GM13977 (cell line): ENCODE measurements at places on chromosomes 5 and 9.
A peak's percentile ranks its signal among the peaks of the same experiment; 100 is the strongest.

DNA sequence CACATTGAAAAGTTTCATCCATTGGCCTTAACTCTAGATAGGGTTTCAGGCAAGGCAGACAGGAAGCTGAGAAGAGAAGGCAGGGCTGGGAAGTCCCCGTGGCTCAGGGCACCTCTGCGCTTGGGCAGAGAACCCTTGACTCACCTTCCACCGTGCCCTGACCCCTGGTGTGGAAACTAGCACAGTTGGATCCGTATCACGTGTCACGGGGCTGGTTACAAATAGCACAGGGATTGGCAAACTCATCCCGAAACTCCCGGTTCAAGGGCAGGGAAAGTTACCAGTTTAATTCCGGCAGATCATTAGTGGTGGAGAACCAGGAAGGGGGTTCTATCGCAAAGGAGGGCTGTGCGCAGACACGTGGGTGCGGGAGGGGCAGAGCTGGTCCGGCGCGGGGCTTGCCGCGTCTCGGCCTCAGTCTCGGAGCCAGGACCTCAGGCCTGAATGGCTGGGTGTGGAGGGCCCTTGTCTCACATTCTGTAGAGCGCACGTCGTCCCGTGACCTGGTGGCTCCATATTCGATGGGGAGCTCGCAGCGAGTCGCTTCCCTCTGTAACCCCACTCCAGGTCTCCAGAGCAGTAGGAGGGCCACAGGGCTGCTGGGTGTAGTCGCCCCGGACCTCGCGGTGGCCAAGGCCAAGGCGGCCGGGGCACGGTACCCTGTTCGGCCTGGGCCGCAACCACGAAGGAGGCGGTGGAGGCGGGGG is 771 bp upstream of the TMEM171 start:
- DNase-seq: no peak

DNA sequence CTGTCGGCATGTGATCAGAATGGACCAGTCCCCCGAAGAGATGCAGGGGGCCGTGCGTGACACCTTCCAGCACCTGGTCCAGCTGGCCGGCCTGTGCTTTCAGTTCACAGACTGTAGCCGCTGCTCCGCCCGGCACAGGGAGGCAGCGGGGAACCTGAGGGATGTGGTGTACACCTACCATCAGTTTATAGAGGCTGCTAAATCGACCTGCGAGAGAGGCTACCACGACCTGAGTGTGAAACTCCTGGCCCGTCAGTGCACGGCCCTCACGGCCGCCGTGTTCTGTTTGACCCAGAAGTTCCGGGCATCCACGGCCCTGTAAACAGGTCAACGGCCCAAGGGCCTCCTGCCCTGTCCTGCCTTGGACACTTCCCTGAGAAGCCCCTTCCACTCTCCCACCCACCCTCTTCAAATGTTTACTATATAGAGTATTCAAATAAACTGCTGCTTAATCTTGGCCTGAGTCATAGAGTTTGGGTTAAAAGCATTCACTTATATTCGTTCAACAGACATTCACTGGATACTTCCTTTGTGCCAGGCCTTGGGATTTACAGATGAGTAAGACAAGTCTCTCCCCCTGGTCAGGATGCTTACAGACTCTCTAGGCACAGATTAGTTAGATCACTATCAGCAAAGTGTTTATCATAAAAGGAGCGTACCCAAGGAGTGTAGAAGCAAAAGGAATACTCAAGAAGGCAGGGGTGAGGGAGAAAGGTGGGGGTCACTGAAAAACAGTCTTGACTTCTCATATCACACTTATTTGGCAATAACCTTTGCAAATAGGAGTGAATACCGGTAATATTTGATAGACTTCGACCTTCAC is 6.9 kb upstream of the TRMT10B start:
- DNase-seq: no peak

- peak; percentile 62 for DNase-seq
Measured at GRCh38 chr5:133398646-133399101, 213.7 kb downstream of the FSTL4 start.

DNA sequence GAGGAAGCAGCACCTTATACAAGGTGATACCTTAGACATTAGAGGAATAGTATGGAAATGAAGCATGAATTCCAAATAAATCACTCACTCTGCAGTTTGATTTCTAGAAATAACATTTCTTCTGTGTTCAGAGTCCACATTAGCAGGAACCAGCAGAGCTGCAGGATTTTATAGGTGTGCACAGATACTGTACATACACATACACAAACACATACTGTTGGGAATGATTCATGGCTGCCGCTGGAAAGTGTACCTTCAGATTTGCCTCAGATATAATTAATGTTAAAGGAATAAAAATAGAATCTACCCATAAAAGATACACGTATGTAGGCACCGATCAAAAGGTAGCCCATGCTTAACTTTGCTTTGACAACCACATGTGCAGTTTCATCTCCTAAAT is 578.1 kb downstream of the CSNK1G3 start:
- no peak for DNase-seq

- no peak for DNase-seq
Measured at GRCh38 chr5:171596391-171596878, 177.0 kb downstream of the FGF18 start.

GRCh38 chr9:137632230-137633161 is 13.7 kb downstream of the EHMT1 start:
- DNase-seq: no peak

GRCh38 chr5:164431634-164432304 is 926.4 kb downstream of the MAT2B start:
- DNase-seq: no peak

DNA sequence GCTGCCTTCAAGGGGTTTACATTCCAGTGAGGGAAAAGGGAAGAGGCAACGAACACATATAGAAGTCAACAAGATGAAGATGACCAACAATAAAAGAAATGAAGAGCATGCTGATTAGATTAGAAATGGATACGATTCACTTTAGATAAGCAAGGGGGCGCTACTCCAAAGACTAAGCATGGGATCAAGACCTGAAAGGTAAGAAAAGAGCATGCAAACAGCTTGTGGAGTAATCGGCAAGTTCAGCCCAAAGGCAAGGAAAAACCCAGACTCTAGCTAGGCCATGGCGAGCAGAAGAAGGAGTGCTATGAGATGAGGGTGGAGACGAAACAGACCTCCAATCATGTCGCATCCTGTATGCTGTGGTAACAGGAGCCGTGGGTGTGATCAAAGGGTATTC is 124.4 kb downstream of the FANCC start:
- DNase-seq: no peak

DNA sequence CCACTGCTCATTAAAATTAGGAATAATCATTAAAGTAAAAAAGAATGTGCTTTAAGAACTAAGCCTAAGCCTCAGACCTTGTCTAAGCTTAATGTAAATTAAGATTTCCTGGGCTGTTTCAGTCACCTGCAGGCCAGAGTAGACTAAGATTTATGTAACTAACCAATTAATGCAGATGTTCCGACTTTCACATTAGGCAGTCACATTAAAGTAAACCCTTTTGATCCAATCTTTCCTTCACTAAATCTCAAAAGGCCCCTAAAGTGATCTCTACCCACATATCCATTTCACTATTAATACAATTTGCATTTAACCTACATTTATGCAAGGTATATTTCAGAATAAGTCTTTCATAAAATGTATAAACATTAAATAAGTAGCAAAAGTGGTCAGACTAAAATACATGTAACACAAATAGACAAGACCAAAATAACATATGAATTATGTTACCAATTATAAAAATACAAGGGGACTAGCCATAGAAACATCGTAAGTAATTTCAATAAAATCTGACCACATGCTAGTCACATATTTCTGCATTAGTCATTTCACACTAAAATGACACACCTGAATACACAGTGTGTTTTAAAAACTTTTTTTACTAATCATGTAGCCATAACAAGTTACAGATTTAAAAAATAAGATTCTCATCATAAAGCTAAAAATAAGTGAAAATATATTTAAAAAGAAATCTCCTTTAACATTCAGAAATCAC is 7.7 kb downstream of the NR3C1 start:
- peak; percentile 28 for DNase-seq

DNA sequence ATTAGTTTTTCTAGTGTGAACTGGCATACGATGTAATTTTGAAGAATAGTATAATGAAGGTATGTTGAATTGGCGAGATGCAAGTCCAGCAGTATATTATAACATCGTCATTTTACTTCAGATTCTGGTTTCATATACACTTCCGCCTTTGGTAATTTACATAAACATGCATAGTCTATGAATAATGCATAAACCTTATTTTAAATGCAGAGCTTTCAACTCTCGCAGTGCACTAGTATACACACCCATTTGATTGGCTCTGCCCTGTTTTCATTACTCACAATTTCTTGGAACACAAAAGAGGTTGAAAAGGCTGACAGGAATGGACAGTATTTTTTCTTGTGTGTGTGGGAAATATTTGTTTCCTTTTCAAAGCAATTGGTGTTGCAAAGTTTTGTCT is 128.9 kb upstream of the CCNH start:
- no peak for DNase-seq

DNA sequence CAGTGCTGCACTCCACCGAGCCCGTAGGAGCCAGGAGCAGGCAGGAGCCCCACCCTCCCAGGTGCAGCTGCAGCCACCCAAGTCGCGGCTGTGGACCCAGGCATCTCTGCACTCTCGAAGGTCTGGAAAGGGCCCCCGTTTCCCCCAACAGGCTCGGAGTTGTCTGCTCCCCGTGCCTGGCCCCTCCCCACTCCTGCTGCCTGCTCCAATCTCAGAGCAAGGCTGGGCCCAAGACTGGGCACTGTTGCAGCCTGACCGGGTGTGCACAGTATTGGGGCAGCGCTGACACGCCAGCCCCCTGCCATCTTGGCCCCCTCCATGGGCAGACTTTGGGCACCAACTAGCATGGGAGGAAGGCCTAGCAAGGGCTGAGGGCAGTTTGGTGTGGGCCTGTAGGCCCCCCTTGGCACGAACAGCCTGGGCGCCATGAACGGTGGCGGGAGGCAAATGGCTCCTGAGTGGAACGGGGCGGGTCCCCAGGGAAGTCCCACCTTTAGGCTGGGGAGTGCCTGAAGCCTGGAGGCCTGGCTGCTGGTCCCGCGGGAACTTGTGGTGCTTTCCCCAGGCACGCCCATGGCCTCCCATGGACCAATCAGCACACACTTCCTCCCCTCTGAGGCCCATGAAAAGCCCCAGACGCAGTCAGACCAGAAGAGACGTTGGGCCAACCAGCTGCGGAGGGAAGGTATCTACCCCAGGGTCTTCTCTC is 60.4 kb downstream of the PSAT1 start:
- DNase-seq: no peak

GRCh38 chr5:114438471-114438870 is 76.6 kb downstream of the KCNN2 start:
- DNase-seq: no peak
